Epithelial cell of alveolus of lung (primary cell): ENCODE measurements at places on chromosomes 2 and 18. TPM values are rescaled to one million over a fixed set of nuclear protein-coding genes. Genes with fewer than 3 reads are reported as not detected.

The OSR1 gene
- 8.4 and 18.8 TPM in 2 replicates for total RNA-seq

The RBBP8 gene
- 14.8 and 30.9 TPM in 2 replicates for total RNA-seq

The FSIP2 gene
- 0.13 and 0.24 TPM in 2 replicates for total RNA-seq

The CAVIN2 gene
- total RNA-seq, result 6.5 and 16.9 TPM in 2 replicates

The ACTG2 gene
- 3.5 and 53.9 TPM in 2 replicates for total RNA-seq

The MYO1B gene
- total RNA-seq, result 46.2 and 72.1 TPM in 2 replicates

The IMMT gene
- 58.2 and 75.6 TPM in 2 replicates for total RNA-seq

The TTC39C gene
- total RNA-seq, result 15.6 and 28.9 TPM in 2 replicates

The CMPK2 gene
- 2.0 and 4.7 TPM in 2 replicates for total RNA-seq

The PRSS56 gene
- total RNA-seq, result 0.48 TPM in 1 of 2 replicates, not detected in the other

The CCT4 gene
- total RNA-seq, result 107 and 180 TPM in 2 replicates

The RAB11FIP5 gene
- total RNA-seq, result 28.0 and 29.0 TPM in 2 replicates

The TMEM237 gene
- total RNA-seq, result 10.8 and 35.3 TPM in 2 replicates

The CYS1 gene
- total RNA-seq, result 0.39 TPM in 1 of 2 replicates, not detected in the other

The C2orf80 gene
- total RNA-seq, result not detected in 2 replicates

The CHRNA1 gene
- 4.1 and 5.7 TPM in 2 replicates for total RNA-seq

The TUBA4B gene
- total RNA-seq, result not detected in 2 replicates

The MTA3 gene
- total RNA-seq, result 16.4 and 27.5 TPM in 2 replicates

The IL36B gene
- total RNA-seq, result not detected in 2 replicates

The LONRF2 gene
- total RNA-seq, result 0.13 TPM in 1 of 2 replicates, not detected in the other

The ZNF516 gene
- total RNA-seq, result 26.1 and 47.7 TPM in 2 replicates

The AMER3 gene
- not detected in 2 replicates for total RNA-seq

The AGXT gene
- not detected in 2 replicates for total RNA-seq

The IHH gene
- total RNA-seq, result 0.32 TPM in 1 of 2 replicates, not detected in the other

The FER1L5 gene
- under 0.01 and 0.16 TPM in 2 replicates for total RNA-seq

The FLACC1 gene
- 0.32 TPM in 1 of 2 replicates, not detected in the other for total RNA-seq

The LIPG gene
- 2.5 and 58.8 TPM in 2 replicates for total RNA-seq

The PKP4 gene
- 9.3 and 15.3 TPM in 2 replicates for total RNA-seq

The RMND5A gene
- total RNA-seq, result 11.4 and 22.0 TPM in 2 replicates

The TFPI gene
- 210 and 396 TPM in 2 replicates for total RNA-seq

The CASP10 gene
- total RNA-seq, result 0.88 and 2.2 TPM in 2 replicates

The CYP27C1 gene
- 0.26 and 0.48 TPM in 2 replicates for total RNA-seq

The MAP3K19 gene
- not detected in 2 replicates for total RNA-seq

The C1QL2 gene
- total RNA-seq, result not detected in 2 replicates

The DHX57 gene
- total RNA-seq, result 10.8 and 12.5 TPM in 2 replicates

The SALL3 gene
- 1.3 TPM in 1 of 2 replicates, not detected in the other for total RNA-seq

The CXCR4 gene
- 2.3 and 2.6 TPM in 2 replicates for total RNA-seq

The CRYGD gene
- not detected in 2 replicates for total RNA-seq

The PPP1R1C gene
- total RNA-seq, result 0.91 and 0.96 TPM in 2 replicates

The COL4A3 gene
- 0.13 and 0.48 TPM in 2 replicates for total RNA-seq

The LINC00305 gene
- total RNA-seq, result not detected in 2 replicates
